Ovary (tissue), 10 donors: ENCODE measurements at places on chromosomes 11 and 22.
A peak's percentile ranks its signal among the peaks of the same experiment; 100 is the strongest.

DNA sequence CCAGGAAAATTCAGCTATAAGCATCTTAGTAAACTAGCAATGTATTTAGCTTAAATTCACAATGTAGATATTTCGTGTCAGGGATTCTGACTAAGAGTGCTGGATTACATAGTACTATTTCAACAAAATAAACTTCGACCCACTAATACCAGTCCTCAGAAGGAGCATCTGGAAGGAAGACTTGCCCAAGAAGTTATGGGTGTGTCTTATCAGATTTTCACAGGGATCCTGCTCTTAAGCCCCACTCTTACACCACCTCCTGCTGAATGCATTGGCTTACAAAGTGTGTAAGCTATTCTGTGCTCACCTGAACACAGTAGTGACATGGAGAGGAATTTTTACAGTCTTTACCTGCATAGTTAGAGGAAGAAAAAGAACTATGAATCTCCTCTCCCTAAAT is 35.4 kb upstream of the ANO5 start:
- DNase-seq: no peak

GRCh38 chr22:38869663-38870062 is 2.4 kb downstream of the CBX6 start:
- peak; percentile 7 for DNase-seq

- no peak for DNase-seq
These were observed 2.5 kb downstream of the MOV10L1 start for GRCh38 chr22:50092342-50092741.

DNA sequence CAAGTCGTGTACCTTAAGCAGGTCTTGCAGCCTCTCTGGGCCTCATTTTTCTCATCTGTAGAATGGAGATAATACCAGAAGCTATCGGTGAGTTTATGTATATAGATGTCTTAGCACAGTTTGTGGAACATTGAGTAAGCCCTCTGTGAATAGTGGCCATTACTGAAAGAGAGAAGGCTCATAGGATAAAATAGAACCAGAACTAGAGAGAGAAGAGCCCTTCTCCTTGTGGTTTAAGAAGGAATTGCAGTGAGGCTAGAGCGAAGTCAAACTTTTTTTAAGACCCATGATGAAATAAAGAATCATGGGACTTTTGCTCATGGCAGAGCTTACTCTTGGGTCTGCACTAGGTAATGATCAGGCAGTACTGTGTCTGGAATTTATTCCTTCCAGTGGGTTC is 137.1 kb downstream of the TRIM44 start:
- no peak for DNase-seq
